ENCODE measurements at places on chromosomes 2 and 18.

- no peak for DNase-seq
Observed at GRCh38 chr18:45416168-45416567, 199.1 kb upstream of the SLC14A2 start.

- no peak for DNase-seq
Observed at GRCh38 chr2:25050128-25050527, 8.3 kb downstream of the EFR3B start.

DNA sequence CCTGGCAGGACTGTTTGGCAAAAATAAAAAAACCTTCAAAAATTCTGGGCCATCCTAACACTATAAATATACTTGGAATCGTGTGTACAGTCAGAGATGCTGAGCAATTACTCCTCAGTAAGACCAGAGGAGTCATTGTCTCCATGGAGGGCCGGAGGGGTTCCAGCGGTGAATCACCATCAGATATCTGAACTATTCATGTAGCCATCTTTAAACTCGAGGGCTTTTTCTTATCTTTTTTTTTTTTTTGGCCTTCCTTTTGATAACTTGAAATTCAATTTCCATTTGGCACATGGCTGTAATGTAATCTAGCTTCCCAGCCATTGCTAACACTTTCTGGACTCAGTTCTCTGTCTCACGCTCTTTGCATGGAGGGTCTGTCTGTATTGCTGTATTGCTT lies 7.4 kb upstream of the FHL2 start:
- DNase-seq, result no peak

DNA sequence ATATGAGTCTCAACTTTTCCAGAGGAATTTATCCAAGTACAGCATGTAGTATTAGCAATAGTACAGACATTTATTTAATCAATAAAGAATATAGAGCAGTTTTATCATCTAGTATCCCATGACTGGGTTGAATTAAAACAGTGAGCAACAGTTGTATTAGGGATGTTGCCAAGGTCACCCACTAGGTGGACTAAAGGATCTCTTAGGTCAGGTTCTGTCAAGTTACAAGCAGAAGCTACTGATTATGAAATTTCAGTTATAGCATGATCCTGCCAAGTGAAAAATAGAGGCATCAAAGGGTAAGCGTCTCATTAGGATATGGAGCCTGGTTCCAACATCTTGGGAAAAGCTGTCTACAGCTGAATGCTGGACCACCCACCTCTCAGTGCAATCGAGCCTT lies 52.1 kb upstream of the LAPTM4A start:
- no peak for DNase-seq

- no peak for DNase-seq
Observed at GRCh38 chr18:49026501-49027373, 76.0 kb upstream of the SMAD7 start.

All from stimulated activated CD4-positive, alpha-beta T cell treated with anti-CD3 and anti-CD28 coated beads, Interleukin-1b, Interleukin-23, amount 100 ng/mL, for 4 hours (primary cell).